NCI-H1105 treated with DMSO at 0.1 percent for 48 hours (cell line): ENCODE measurements at places on chromosomes 2 and 18.
A peak's percentile ranks its signal among the peaks of the same experiment; 100 is the strongest.

DNA sequence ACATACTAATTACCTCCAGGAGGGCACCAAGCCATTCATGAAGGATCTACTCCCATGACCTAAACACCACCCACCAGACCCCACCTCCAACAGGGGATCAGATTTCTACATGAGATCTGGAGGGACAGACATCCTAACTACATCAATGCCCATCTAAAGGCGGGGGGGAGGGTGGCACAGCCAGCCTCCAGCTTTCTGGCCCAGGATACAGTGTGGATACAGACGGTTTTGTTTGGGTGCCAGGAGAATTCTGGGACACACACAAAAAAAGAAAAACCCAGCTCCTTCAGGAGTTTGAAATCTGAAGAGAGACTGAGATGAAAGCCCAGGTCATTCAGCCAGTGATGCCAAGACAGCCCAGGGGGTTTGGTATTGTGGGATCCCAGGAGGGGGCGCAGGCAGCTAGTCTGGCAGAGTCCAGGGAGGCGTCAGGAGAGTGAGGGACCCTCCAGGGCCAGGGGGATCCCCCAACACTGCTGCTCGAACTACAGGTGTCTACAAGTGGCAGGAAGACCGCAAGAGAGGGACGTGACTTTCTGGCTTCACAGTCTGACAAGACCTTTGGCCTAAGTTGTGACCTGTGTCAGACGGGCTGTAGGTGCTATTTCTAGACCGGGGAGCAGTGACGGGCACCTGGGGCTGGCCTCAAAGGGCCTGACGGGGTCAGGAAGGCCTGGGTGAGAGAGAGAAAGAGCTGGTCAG is 62.1 kb downstream of the NDUFA10 start:
- DNase-seq = no peak

DNA sequence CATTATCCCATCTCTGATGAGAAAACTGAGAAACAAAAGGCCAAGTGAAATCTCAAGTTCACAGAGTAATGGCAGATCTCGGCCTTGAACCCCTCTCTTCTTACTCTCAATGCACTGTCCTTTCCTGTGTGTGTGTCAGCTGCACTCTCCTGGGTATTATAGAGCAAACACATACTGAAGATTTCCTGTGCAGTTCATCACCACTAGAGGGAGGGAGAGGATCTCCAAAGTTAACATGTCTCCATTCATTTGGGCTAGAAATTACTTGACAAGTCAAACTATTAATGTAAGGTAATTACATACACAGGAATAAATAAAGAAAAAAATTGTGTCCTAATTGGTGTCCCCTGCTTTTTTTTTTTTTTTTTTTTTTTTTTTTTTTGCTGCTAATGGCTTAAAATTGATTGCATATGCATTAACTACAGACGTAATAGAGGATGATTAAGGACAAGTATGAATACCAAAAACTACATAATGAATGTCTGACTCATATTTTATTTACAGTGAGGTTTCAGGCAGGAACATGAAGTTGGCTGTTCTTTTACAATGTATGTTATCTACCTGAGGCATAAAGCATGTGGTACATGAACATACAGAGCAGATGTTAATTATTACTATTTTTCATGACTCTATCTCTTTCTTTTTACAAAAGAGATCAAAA is 269.2 kb downstream of the NYAP2 start:
- peak; percentile 72 for DNase-seq

GRCh38 chr2:150675807-150676206 is 188.3 kb upstream of the RND3 start:
- no peak for DNase-seq

DNA sequence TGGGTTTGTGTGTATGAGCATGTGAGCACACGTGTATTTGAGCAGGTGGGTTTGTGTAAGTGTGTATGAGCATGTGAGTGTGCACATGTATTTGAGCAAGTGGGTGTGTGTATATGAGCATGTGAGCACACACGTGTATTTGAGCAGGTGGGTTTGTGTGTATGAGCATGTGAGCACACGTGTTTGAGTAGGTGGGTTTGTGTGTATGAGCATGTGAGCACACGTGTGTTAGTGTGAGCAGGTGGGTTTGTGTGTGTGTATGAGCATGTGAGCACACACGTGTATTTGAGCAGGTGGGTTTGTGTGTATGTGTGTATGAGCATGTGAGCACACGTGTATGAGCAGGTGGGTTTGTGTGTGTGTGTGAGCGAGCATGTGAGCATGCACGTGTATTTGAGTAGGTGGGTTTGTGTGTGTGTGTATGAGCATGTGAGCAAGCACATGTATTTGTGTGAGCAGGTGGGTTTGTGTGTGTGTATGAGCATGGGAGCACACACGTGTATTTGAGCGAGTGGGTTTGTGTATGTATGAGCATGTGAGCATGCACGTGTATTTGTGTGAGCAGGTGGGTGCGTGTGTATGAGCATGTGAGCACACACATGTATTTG is 169.7 kb downstream of the TWIST2 start:
- DNase-seq = no peak

DNA sequence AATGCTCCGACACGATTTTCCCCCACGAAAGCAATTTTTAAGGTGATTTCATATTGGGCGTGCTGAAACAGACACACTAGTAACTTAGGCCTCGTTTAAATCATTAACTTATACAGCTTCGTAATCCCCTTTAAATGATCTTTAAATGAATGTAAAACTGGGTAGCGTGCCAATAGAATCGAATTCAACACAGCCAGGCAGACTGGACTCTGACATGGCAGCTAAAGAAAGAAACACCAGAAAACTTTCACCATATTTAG is 2.4 kb upstream of the ID2 start:
- DNase-seq = no peak

DNA sequence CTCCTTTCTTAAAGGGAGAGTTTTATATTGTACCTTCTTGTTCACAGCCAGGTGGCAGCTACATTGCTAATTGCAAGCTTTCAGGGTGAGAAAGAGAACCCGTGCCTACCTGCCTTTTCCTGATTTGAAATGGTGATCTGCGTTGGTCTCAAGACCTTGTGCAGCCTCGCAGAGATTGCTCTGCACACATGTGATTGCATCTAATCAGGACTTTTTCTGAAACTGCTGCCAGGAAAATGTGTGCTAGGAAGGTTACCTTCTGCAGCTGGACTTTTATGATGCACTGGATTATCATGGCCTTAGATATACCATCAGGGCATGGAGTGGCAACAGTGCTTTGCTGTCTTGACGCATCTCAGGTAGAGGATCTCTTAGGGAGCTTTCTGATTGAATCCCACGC is 45.1 kb downstream of the AGAP1 start:
- DNase-seq = no peak

DNA sequence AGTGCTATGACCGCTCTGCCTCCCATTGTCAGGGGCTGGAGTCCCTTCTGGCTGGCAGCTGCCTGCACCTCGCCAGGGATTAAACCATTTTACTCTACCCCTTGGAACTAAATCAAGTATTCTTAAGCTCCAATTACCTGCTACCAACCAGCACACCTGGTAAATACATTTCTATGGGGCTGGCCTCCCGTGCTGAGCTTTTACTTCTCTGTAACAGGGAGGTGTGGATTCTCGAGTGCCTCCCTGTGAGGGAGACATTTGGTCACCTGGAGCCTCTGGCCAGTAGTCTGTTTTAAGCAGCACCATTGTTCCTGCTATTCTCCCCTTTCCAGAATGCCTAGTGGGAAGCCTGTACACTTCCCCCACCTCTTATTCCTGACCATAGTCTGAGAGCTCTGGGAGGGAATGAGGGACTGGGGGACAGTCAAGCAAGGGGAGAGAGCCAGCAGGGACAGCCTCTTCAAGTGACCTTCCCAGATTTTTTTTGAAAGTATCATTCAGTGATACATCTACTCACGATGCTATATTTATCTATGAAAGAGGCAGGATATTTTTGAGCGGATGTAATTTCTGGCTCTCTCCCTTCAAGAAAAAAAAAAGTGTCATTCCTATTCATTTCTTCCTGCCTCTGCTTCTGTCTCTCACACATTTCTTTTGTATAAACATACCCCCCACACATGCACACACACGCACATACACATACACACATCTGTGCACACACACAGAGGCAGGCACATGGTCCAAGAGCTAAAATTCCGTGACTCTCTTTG is 112.8 kb downstream of the CAPN13 start:
- DNase-seq = peak; percentile 53

- DNase-seq = peak; percentile 48
Measured at GRCh38 chr2:150162241-150162942, 325.1 kb downstream of the RND3 start.
